ENCODE measurements at places on chromosomes 6 and 20. TPM values are rescaled to one million over a fixed set of nuclear protein-coding genes. Genes with fewer than 3 reads are reported as not detected.

Gene PLN
- total RNA-seq, result not detected

Gene NINL
- 9.1 TPM for total RNA-seq

Gene ZBTB9
- 20.0 TPM for total RNA-seq

GRCh38 chr6:8006208-8006607 is 58.0 kb downstream of the BLOC1S5 start:
- no peak for DNase-seq

DNA sequence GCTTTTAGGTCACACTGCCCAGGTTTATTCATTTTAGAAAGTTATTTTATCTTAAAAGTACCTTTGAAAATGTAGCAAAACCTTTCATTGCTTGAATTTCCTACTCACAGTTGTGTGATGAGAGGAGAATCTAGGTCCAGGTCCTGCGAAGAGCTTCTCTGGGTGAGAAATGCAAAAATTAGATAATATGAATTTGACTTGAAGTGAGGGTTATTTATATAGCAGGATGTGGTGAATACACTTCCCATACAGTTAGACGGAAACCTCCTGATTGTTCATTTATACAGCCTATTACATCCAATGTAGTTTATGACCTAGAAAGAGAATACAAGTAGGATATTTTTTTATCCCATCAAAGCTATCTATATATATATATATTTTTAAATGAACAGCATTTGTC is 30.5 kb downstream of the CDKAL1 start:
- DNase-seq, result no peak

- no peak for DNase-seq
Observed at GRCh38 chr6:136501514-136501913, 48.7 kb downstream of the MAP7 start.

DNA sequence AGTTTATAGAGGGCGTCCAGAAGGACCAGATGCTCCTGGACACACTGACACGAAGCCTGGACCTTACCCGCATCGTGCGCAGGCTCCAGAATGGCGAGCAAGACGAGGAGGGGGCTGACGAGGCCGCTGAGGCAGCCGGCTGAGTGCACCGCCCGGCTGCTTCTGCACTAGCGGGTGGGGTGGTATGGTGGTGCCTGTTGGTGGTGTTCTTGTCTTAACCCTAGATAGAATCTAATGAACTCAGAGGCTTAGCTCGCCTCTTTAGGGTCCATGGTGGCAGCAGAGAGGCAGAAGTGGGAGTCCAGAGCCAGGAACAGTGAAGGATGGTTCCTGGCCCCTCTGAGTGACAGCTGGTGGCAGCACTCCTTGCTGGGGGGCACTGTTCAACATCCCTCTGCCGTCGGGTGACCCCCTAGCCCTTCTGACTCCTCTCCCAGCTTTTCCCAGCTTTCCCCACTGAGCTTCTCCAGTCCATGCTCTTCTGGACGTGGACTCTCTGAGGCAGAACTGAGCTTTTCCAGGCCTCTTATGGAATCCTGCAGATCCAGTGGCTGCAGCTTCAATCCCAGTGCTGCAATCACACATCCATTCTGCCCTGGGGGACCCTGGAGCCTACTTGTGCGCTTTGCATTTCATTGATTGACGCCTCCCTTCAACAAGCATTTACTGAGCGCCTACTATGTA is 6.2 kb downstream of the GUCA1A start:
- no peak for DNase-seq

- no peak for DNase-seq
Observed at GRCh38 chr20:19682249-19682648, 75.8 kb upstream of the RIN2 start.

GRCh38 chr20:16246291-16246690 is 327.0 kb downstream of the KIF16B start:
- no peak for DNase-seq

GRCh38 chr6:43716099-43716498 is 28.5 kb upstream of the MRPS18A start:
- no peak for DNase-seq

DNA sequence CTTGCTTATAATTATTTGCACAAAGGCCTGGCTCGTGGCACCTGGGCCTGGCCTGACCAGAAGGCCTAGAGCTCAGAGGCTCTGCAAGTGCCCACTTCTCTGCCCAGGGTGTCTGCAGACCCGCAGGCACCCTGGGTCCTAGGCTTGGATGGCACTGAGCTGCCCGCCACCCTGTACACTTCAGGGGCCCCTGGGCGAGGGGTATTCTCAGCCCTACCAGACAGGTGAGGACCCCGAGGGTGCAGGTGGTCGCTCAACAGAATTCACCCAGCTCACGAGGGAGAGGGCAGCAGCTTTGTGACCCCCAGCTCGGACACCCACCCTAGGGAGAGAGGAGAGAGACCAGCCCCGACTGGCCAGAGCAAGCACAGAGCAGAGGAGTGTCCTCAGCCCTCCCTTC is 83.9 kb downstream of the RIPOR3 start:
- no peak for DNase-seq

All from Calu3 (cell line).